ENCODE measurements at places on chromosomes 6 and 20. TPM values are rescaled to one million over a fixed set of nuclear protein-coding genes. Genes with fewer than 3 reads are reported as not detected.

- H3K27ac ChIP-seq = no peak overlapping the region
- no peak for DNase-seq
- no peaks in the 10 kb centered on the region for H3K36me3 ChIP-seq
- H3K4me1 ChIP-seq = no peaks in the 10 kb centered on the region
- no peaks in the 10 kb centered on the region for H3K27me3 ChIP-seq
Observed at GRCh38 chr6:118589186-118589585, 41.1 kb downstream of the PLN start.

DNA sequence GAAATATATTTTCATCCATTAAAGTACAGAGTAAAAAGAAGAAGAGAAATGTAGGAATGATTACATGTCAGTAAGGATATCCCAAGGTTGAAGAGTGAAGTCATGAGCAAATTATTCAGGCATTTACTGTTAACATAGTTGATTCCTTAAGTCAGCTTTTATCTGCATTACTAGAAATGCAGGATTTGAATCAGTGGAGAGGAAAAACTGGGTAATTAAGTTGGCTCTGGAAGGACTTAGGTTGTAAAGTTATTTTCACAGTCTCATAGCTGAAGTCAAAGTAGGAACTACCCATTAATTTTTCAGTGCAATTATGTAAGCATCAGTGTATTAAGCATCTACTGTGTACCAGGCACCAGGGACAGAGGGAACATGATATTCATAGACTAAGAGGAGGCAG lies 7.8 kb downstream of the NAA20 start:
- H3K27me3 ChIP-seq = no peaks in the 10 kb centered on the region
- DNase-seq = no peak
- H3K4me1 ChIP-seq = peaks cover 21% of the 10 kb centered on the region

The LRFN2 gene
- total RNA-seq = not detected

DNA sequence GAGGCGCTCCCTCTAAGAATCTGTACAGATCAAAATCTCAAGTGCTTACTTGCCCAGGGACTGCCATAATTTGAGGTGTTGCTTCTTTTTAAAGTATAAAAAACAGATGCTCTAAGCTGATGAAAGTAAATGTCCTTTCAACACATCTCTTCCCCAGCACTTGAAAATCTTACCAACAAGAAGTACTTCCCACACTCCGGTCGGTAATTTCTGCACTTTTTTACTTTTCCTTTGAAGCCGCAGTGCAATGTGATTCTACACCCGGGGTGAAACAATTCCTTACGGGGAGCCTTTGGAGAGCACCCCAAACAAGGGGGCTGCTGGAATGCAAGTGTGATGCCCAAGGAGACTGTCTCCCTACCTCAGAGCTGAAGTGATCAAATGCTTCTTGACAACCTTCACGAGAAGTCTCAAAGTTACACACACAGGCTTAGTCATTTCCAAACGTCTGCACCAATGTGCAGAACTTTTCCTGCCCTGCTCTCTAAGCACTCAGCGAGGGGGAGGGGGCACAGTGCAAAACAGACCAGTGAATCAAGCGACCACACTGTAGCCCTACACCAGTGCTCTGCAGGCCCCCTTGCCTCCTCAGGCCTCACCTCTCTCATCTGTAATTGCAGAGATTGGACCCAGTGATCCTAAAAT lies 56.7 kb downstream of the ATXN1 start:
- H3K4me1 ChIP-seq = peaks cover 32% of the 10 kb centered on the region
- no peaks in the 10 kb centered on the region for H3K27me3 ChIP-seq
- peak overlapping the region; percentile 47 for H3K27ac ChIP-seq
- DNase-seq = peak; percentile 38
- no peak overlapping the region for H3K4me3 ChIP-seq

- no peaks in the 10 kb centered on the region for H3K4me1 ChIP-seq
- H3K4me3 ChIP-seq = no peak overlapping the region
- no peak overlapping the region for H3K27ac ChIP-seq
- H3K36me3 ChIP-seq = no peaks in the 10 kb centered on the region
- DNase-seq = no peak
Observed at GRCh38 chr6:147341486-147341885, 137.3 kb downstream of the STXBP5 start.

The TRIM26 gene
- 52.9 TPM for total RNA-seq

The HS3ST5 gene
- not detected for total RNA-seq

All from thyroid gland (tissue), 4 donors.